Activated B cell treated with CpG ODN at 0.5 μM for 24 hours (primary cell): ENCODE measurements at places on chromosomes 13 and 19. TPM values are rescaled to one million over a fixed set of nuclear protein-coding genes. Genes with fewer than 3 reads are reported as not detected.

The JSRP1 gene
- total RNA-seq, result 0.31 and 0.54 TPM in 2 replicates

The TUBA3C gene
- total RNA-seq, result not detected in 2 replicates

The PLEKHG2 gene
- total RNA-seq, result 111 and 125 TPM in 2 replicates

The PAF1 gene
- 50.3 and 52.4 TPM in 2 replicates for total RNA-seq

The VSTM2B gene
- total RNA-seq, result not detected in 2 replicates

The SERP2 gene
- 0.24 and 0.69 TPM in 2 replicates for total RNA-seq

The CEACAM4 gene
- total RNA-seq, result not detected in 2 replicates

The CARM1 gene
- total RNA-seq, result 32.3 and 39.1 TPM in 2 replicates

The SIGLEC8 gene
- total RNA-seq, result not detected in 2 replicates

The ZNF548 gene
- total RNA-seq, result 38.7 and 39.7 TPM in 2 replicates

The ZNF723 gene
- total RNA-seq, result not detected in 2 replicates

The STOML3 gene
- total RNA-seq, result not detected in 2 replicates
